ENCODE measurements at places on chromosomes 1 and 21.

GRCh38 chr1:205577874-205578658 lies 53.7 kb downstream of the ELK4 start:
- no peak for DNase-seq

DNA sequence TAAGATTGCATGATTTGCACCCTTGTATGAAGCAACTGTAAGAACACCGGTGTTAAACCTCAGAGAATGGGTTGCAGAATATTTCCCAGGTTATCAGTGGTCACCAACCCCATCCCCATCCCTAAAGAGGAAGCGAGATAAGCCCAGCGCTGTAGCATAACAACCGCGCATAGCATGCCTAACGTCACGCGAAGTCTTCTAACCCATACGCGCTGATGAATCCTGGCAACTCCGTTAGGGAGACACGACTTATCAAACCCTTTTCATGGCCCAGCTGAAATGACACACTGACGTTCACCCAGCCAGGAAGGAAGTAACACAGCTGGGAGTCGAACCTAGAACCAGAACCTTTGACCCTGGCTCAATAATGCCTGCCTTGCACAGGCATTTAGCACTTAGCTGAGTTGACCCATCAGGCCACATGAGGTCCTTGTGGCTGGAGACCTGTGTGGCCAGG lies 24.2 kb downstream of the TMEM51 start:
- no peak for DNase-seq

GRCh38 chr21:33964706-33965325 lies 49.2 kb upstream of the ATP5PO start:
- no peak for DNase-seq

- no peak for DNase-seq
Observed at GRCh38 chr1:199733125-199733524, 294.4 kb upstream of the NR5A2 start.

Measured in activated CD4-positive, alpha-beta memory T cell treated with anti-CD3 and anti-CD28 coated beads for 36 hours (primary cell).